Memory B cell (primary cell): ENCODE measurements at places on chromosomes 2 and 18.
A peak's percentile ranks its signal among the peaks of the same experiment; 100 is the strongest.

DNA sequence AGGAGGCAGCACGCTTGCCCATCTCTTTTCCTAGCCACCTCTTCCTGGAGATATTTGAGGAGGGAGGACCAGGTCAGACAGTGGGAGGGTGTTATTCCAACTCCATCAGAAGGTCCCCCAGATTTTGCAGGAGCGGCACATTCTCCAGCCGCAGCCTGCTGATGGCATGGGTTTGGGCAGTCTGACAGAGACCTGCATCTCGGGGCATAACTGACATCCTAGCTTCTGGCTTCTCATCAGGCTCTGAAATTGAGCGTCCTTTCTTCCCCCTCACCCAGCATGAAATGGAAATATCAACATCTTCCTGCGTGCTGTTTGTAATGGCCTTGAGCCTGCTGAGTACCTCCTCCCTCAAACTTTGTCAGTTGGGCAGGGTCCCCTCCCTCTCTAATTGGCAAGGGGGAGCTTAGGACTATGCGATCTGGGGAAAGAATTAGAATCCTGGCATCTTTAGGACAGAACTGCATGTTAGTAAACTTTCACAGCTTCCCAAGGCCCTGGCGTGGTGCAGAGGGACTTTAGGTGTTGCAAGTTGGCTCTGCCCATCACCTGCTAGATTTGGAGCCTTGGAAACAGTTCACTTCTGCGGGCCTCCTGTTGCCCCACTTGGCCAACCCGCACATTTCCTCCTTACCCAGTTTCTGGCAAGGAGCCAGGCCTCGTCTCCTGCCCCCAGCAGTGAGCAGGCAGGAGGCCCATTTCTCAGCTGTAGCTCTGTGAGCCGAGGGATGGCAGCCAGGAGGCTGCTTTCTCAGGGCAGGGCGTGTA, 2.2 kb downstream of the ITM2C start:
- peak; percentile 66 for DNase-seq

GRCh38 chr2:8522687-8523086, 159.2 kb upstream of the ID2 start:
- DNase-seq: no peak

DNA sequence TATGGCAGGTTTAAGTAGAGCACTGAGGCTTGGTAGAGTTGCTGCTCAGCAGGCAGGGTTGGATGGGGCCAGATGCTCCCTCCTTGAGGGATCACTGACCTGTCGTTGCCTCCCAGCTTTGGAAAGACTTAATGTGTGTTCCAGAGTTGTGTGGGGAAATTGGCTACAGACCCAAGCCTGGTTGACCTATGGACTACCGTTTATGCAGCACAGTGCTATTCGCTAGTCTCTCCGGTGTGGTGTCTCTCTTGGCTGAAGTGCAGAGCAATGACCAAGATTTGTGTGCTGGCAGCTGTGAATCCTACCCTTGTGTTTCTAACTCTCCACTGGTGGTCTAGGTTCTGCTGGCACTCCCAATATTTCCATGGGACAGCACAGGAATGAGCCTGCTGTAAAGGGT, 29.8 kb upstream of the SLC4A10 start:
- DNase-seq: no peak

DNA sequence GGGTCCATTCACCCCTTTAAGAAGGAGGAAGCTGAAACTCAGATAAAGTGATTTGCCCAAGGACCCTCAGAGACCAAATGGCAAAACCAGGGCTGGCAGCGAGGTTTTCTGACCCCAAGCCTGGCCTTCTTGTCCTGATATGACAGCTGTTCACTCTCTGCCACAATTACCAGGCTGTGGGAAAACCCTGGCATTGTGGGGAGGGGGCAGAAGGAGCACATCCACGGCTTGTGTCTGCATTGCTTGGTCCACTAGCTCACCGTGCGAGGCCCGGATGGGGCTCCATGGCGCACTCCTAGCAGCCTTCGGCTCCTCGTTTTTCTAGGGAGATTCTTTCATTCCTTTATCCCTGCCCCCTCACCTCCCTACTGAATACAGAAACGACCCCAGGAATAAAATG, 143.4 kb upstream of the SIX2 start:
- no peak for DNase-seq

- no peak for DNase-seq
Measured at GRCh38 chr18:45930963-45931362, 36.2 kb downstream of the EPG5 start.

GRCh38 chr2:2896011-2896410, 481.6 kb downstream of the EIPR1 start:
- no peak for DNase-seq

DNA sequence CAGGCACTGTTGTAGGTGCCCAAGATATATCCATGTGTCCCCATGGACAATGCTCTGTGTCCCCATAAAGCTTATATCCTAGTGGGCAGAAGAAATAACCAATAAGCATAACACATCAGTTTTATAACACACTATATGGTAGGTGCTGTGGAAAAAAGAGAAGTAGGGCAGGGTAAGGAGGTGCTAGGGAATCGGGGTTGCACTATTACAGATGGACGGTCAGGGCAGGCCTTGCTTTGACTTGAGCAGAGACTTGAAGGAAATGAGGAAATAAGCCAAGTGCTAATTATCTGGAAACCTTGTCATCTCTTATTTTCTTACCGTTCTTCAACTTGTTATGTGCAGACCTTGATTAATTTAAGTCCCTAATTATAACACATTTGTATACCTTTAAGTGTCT, 82.0 kb downstream of the PHLPP1 start:
- DNase-seq: no peak

- DNase-seq: no peak
Measured at GRCh38 chr2:217444932-217445331, 557.9 kb downstream of the TNS1 start.

DNA sequence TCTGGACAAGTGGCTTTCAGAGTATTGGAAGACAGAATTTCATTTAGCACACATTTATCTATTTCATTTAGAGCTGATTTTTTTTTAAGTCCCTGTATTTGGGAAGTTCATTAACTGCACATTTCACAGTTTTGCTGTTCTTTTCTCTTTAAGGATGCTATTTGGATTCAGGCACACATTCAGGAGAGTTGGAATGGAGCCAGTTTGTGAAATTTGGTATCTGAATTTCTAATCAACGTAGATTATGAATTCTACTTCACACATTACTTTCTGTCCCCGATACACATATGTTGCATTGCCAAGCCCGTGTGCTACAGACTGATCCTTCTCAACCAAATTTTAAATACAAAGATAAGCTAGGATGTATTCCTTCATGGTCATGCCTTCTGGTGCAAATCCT, 503.9 kb downstream of the IRS1 start:
- no peak for DNase-seq

DNA sequence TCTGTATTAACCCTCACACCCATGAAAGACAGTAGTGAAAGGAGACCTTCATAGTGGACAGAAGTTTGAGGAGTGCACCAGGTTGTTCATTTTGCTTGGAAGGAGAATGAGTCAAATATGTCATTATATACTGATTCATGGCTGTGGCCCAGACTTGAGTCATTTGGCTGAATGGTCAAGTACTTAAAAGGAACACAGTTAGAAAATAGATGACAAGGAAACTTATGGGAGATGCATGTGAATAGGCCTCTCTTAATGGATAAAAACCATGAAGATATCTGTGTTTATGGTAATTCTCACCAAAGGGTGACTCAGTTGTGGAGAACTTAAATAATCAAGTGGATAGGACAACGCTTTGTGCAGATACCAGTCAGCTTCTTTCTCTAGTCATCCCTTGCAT, 524.7 kb upstream of the CNTNAP5 start:
- DNase-seq: no peak

- DNase-seq: no peak
Measured at GRCh38 chr2:82395531-82395930, 2063.5 kb downstream of the SUCLG1 start.

DNA sequence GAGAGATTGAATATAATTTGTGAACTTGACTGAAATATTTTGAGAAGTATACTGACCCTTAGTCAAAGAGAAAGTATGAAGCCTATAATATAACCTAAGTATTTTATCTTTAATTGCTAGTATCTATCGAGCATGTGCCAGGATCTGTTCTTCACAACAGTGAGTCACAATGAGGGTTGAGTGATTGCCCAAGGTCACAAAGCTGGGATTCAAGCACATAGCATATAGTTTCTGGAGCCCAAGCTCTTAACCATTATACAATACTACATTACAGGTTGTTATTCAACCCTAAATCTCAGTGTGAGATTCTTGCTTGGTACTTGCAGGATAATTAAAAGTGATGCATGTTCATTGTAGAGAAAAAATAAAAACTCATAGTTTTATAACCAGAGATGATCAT, 97.2 kb downstream of the RAB3GAP1 start:
- no peak for DNase-seq

DNA sequence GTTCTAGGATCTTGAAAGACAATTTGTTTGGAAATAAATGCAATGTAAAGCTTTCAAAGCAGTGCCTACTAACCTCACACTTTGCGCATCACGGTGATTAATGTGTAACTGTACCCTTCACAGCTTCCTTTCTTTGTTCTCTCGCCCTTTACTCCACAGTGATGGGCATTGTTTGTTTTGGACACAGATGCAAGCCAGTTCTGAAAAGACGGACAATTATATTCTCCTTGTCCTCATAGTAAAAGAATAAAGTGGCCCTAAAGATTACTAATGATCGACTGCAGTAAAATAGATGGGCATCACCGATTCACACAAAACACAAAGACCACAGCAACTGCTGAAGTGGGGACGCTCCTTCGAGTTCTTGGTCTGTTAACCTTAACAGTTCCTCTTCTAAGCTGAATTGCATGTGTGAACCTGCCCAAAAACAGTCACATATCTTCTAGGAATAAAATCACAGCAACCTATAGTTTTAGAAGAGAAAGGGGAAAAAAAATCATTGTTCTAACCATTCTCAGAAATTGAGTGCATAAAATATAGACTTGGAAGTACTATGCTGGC, 7.7 kb downstream of the L3MBTL4 start:
- no peak for DNase-seq

DNA sequence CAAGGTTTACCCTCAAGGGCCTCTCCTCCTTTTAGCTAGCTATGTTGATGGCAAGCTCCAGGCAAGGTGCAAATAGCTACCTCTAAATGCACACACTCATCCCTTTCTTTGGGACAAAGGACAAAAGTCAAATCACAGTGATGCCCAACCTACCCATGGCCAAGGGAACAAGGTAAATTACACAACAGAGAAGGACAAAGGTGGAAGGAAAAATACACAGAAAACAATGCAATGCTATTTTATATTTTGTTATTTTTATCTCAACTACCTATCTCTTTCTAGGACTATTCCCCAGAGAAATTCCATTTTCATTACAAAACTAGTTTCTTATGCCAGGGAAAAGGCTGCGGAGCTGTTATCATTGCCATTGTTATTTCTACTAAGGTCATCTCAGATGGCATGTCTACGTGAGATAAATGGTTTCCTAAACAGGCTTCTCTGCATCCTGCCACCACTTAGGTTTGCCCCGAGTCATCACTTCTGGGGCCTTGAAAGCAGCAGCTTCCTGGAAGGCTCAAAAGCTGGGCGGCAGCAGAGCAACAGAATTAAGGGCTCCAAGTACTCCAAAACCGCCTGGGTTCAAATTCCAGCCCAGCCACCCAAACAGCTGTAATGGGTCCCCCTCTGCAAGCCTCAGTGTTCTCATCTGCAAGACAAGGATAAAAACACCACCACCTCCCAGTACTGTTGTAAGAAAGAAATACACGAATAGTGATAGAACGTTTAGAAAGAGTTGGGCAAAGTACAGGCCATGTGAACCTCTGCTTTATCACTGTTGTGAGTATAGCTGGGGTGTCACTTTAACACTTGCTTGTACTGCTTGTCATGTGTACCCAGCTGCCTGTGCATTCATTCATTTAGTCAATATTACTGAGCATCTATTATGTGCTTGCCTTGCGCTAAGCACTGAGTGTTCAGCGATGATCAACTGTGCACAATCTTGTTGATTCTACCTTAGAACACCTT, 20.9 kb downstream of the BCL2 start:
- no peak for DNase-seq

DNA sequence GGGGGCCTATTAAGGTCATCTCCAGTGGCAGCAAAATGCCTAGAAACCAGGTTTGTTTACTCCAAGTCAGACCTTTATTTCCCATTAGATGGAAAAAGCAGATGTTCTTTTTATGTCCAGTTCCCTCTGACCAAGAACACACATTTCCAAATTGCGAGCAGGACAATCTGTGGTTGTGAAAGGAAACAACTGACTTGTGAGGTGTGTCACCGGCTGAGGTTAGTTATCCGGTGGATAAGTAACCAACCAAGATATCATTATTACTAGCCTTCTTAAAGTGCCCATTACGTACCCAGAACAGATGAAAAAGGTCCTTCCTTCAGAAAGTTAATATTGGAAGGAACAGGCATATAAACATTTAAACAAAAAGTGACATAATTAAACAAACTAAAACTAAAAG, 112.9 kb downstream of the THADA start:
- no peak for DNase-seq

DNA sequence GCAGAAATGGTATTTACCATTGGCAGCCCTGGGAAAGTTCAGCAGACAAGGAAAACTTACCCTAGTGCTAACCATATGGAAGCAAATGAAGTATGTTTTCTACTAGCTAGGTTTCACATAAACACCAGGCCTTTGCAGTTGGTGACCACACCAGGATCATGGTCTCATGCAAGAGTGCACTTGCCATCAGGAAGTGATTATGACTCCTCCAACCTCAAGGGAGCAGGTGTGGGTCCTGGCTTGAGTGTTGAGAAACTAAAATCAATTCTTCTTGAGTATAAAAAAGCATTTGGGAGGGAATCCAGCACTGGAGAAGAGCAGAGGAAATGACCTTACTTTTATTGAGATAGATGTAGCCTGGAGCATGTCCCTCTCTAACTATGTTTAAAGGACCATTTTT, 56.8 kb upstream of the SPAG16 start:
- no peak for DNase-seq

GRCh38 chr2:19723021-19723420, 178.8 kb downstream of the TTC32 start:
- DNase-seq: no peak

- no peak for DNase-seq
Measured at GRCh38 chr18:12336171-12336613, 28.2 kb downstream of the TUBB6 start.

DNA sequence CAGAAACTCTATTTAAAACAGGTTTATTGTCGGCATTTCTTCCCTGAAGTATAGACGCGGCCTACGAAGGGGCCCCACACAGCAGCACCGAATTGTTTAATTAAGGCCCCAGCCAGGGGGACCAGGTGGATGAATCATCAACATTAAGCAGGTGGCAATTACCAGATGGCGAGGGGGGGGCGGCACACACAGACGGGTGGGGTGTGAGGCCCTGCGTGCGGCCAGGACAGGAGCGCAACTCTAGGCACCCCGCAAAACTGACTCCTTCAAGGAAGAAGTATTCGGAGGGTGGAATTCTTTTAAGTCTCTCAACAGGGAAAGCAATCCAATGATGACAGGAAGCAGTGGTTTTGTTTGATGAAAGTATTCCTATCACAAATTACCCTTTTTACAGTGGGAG, 830.4 kb downstream of the GALR1 start:
- no peak for DNase-seq
